ENCODE measurements at places on chromosomes 12 and 14.

- DNase-seq = no peak
Measured at GRCh38 chr14:105363847-105364708, 34.3 kb upstream of the TEX22 start.

DNA sequence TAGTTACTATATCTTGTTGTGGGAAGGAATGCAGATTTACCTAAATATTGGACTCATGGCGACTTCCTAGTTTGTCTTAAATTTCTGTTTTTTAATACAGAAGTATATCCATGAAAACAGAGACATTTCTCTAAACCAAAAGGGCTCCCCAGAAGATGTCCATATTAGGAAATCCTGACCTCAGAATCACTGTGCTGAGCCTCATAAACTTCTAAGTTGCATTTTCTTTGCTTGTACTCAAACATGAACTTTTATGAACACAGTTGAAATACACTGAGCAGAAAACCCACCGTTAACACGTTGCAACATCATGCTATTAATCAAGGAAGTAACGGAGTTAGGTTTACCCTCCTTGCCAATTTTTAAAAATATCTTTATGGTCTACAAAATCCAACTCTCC lies 42.9 kb upstream of the NR2C1 start:
- DNase-seq = no peak

GRCh38 chr12:8985213-8985754 lies 4.1 kb upstream of the KLRG1 start:
- peak; percentile 59 for DNase-seq

GRCh38 chr12:89251342-89252271 lies 100.7 kb downstream of the DUSP6 start:
- no peak for DNase-seq

- DNase-seq = peak; percentile 59
Measured at GRCh38 chr12:56337753-56338251, 882 bp upstream of the IL23A start.

All from inflammatory macrophage (primary cell).